IMR-90 (cell line): ENCODE measurements at places on chromosomes 7 and 10.

- DNase-seq: no peak
Measured at GRCh38 chr7:108456845-108457540, 757 bp upstream of the NRCAM start.

- no peak for DNase-seq
Measured at GRCh38 chr7:117372073-117372472, 49.2 kb upstream of the WNT2 start.

- peak; percentile 37 for DNase-seq
Measured at GRCh38 chr10:19659920-19660655, 156.1 kb upstream of the PLXDC2 start.

DNA sequence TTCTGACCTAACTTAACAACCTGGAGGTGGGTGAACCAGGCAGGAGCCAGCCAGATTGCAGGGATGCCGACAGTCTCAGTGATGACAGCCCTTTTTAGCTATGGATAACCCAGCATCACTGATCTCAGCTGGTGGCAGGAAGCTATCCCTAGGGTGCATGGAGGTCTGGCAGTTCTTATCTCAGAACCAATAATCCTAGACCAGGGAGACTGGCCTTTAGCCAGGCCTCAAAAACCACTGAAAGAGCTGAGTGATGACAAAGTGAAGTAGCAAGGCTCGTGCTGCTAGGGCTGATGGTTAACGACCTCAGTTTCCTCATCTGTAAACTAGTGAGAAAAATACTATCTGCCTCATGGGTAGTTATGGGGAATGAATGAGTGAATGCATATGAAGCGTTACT lies 112.5 kb downstream of the RALA start:
- peak; percentile 32 for DNase-seq

DNA sequence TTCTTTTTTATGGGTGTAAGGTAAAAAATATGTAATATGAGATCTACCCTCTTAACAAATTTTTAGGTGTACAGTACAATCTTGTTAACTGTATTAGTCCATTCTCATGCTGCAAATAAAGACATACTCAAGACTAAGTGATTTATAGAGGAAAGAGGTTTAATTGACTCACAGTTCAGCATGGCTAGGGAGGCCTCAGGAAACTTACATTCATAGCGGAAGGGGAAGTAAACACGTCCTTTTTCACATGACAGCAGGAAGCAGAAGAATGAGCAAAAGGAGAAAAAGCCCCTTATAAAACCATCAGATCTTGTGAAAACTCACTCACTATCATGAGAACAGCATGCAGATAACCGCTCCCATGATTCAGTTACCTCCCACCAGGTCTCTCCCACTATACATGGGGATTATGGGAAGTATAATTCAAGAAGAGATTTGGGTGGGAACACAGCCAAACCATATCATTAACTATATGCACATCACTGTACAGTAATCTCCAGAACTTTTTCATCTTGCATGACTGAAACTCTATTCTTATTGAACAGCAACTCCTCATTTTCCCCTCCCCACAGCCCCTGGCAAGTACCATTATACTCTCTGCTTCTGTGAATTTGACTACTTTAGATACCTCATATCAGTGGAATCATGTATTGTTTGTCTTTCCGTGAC lies 127.4 kb downstream of the WNT2 start:
- no peak for DNase-seq

DNA sequence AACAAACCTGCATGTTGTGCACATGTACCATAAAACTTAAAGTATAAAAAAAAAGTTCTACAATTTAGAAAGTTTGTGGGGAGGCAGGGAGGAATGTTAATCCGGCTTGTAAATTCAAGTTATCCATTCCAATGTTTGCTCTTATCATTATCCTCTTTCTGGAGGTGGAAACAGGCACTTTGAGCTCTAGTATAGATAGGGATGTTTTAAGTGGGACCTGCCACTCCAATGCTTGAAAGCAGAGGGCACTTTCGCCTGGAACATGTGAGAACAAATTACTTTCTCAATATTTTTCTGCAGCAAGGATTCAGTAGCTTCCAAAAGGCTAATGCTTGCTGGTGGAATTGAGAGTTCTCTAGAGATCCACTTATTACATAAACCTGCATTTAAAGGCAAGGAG lies 45.6 kb downstream of the FEZF1 start:
- no peak for DNase-seq

GRCh38 chr10:68353537-68353936 lies 20.8 kb upstream of the PBLD start:
- no peak for DNase-seq

DNA sequence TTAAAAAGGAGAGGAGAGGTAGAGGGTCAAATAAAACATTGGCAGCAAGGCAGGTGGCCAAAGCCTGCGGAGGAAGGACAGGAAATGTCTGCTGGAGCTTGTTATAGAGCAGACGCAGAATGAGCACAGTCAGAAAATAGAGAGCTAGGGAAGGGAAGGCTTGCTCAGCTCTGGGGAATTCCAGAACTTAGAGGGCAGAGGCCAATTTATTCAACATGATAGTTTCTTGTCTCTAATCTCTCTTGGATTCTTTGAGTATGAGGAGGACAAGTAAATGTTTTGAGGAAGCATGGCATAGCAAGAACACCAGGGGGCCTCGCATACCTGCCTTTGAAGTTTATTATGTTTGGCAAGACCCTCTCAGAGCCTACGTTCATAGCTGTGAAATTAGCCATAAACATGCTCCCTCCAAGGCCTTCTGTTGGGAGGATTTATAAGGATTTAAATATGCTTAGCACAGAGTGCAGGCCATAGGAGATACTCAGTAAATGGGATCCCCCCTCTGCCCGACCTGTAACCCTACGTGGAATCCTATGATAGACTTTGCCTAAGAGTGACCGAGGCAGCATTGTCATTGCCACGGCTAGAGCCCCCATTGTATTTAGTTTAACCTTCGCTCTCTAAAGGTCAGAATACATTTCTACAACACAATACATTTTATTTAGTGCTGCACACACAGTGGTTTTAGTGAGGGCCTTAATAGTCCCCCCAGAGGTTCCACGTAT lies 293.9 kb downstream of the CCDC3 start:
- peak; percentile 99 for DNase-seq

GRCh38 chr10:34814223-34814912 lies 728 bp downstream of the PARD3 start:
- DNase-seq: peak; percentile 27

GRCh38 chr10:119105155-119105554 lies 1.2 kb downstream of the DENND10 start:
- no peak for DNase-seq

GRCh38 chr7:105680505-105681187 lies 99.4 kb upstream of the EFCAB10 start:
- DNase-seq: no peak

DNA sequence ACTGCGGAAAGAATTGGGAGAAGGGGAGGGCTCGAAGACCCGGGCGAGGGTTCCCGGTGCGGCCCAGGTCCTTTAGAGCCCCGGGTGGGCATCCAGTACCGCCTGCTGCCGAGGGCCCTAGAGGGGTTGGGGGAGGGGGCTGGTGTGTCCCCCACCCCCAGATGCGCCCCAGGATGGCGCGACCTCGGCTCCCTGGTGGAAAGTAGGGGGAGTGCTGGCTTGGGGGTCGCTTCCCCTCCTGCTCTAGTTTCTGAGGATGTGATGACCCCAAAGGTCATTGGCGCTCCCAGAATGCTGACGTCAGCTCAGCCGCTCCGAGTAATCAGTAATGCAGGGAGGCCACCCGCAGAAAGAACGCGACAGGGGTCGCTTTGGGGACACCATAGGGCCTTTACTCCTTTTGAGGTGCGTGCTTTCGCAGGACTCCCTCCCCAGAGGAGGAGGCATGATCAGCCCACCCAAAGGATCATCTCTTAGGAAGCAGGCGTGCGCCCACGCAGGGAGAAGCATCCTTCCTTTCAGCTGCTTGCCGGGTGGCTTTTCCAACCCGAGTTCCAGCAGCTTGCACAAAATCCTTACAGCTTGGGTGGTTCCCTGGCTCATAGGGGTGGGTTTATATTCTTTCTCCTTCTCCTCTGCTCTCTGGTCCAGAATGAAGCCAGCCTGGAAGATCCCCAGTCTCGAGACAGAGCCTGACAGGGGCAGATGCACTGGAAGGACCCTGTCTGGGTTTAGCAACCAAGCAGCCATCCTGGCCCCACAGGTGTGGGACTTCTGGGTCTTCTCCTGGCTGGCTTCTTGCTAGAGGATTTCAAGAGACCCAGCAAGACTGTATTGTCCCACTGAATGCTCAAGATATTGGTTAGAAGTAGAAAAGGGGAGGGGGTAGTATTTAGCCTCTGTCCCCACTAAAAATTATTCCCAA lies 1.3 kb upstream of the PRKAG2 start:
- no peak for DNase-seq

DNA sequence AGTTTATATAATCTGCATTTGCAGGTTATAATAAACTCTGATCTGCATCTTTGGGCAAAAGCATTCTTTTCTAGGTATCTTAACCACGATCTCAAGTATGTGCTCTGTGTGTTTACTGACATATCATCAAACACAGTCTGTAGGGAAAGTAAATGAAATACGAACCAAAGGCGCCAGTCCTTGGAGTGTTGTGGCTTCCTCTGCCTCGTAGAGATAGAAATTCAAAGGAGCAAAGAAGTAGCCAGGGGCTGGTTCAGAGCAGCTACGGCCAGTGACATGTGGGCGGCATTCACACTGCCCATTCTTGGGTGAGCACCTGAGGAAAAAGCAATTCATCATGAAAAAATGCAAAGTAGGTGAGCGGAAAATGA lies 38.7 kb downstream of the LAMB4 start:
- no peak for DNase-seq

DNA sequence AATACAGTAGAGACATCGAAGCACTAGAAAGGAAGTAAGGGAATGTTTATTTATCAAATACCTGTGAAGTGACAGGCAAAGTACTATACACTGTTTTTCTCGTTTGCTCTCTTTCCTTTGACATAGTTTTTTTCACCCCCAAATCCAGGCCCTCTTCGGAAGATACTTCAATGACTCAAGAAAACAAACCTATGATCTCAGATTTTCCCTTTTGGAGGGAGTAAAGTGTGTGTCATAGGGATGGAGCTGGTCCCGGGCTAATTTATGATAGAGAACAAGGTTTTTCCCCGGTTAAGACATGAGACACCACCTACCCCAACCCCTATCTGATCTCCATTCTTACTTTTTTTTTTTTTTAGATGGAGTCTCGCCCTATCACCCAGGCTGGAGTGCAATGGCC lies 61.7 kb downstream of the MAP3K8 start:
- DNase-seq: peak; percentile 47

- no peak for DNase-seq
Measured at GRCh38 chr10:30095631-30096422, 36.4 kb upstream of the JCAD start.

- peak; percentile 81 for DNase-seq
Measured at GRCh38 chr7:41046221-41046761, 656.6 kb downstream of the INHBA start.

- DNase-seq: peak; percentile 94
Measured at GRCh38 chr10:121942749-121943416, 15.1 kb upstream of the ATE1 start.

DNA sequence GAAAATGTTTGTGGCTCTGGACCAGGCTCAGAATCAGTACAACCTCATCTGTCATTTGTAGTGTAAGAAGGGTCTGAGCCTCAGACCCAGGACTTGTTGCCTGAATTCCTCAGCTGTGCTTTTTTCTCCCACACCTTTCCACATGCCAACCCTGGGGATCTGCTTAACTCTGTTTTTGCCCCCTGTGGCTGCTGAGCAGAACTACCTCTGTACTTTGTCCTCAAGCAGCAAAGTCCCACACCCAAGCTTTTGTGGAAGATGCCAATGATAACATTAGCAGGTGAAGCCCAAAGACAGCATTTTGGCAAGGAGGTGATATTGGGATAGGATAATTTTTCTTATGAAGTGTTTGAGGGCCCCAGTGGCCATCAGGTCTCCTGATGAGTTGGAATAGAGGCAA lies 5.8 kb upstream of the CYP2C18 start:
- no peak for DNase-seq

- DNase-seq: peak; percentile 96
Measured at GRCh38 chr10:3782451-3783315, 2.3 kb downstream of the KLF6 start.

DNA sequence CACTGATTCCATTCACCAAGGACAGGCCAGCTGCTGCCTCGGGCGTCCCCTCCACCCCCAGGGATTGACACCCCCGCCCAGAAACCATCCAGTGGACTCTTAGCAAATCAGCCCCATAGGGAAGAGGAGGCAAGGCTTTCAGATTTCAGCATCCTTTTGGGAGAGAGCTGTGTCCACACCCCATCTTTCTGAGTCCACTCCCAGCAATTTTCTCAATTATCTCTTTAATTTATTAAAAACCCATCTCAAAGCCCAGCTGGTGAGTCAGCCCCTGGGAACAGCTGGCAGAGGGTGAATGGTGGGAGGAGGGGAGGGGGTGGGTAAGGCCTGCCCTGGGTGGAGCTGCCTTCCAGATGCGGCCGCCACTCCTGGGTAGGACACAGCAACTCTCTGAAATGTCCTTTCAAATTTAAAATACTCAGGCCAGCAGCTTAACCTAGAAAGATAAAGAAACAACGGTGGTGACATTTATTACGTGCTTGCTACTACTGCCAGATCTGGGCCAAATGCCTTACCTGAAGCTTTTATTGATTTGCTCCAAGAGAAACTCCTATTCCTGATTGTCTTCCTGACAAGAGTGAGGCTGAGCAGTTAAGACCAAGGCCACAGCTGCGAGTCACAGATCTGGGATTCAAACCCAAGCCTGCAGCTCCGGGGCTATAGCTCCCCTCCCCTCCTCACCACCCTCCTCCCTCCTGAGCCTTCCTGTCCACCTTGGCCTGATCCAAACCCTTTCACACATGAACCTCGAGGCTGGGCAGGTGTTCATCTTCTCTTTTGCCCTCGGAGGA lies 120.4 kb downstream of the RGS10 start:
- peak; percentile 57 for DNase-seq

- DNase-seq: no peak
Measured at GRCh38 chr7:2912684-2913439, 68.8 kb upstream of the GNA12 start.

DNA sequence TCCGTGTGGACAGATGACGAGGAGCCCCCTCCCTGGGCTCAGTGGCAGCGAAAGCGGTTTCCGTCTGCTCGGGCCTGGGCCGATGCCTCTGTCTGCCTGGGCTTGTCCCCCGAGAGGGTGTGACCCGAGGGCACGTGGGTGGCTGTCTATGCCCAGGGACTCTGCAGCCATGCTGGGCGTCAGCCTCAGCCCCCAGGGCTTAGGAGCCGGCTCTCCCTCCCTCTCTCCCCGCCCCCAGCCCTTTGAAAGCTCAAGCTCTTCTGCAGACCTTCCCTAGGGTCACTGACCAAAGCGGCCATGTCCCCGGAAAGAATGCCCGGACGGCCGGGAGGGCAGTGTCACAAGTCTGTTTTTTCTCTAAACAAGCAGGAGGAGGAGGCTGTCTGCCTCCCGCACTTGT lies 7.1 kb downstream of the MICALL2 start:
- DNase-seq: no peak

DNA sequence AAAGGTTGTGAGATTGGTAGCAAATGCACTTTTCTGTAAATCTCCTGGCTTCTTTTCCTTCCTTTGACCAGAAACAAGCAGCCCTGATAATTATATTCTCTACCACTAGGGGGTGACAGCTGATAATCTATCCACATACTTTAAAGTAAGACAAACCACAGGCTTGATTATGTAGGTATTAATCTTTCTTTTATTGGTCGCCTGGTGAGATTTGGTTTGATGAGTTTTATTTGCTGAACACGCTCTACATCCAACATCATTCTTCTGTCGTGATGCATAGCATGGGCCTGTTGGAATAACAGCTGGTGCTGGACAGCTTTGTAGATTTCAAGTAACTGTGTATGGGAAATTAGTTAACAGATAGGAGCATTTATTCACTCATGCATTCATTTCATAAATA lies 63.5 kb downstream of the ZNF365 start:
- peak; percentile 82 for DNase-seq
